ENCODE measurements at places on chromosomes 1 and 21.

DNA sequence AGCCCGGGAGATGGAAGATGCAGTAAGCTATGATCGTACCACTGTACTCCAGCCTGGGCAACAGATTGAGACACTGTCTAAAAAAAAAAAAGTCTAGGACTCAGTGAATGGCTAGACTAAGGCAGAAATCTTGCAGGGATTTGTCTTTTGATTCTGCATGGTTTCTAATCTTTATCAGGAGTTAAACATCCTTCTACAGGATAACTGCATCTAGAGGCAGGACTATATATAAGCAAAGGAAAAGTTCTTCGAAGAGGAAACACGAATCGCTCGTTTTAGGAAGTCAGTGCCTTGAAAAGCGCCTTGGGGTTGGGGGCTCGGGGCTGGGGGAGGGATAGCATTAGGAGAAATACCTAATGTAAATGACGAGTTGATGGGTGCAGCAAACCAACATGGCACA lies 602 bp upstream of the UFC1 start:
- no peak for DNase-seq

DNA sequence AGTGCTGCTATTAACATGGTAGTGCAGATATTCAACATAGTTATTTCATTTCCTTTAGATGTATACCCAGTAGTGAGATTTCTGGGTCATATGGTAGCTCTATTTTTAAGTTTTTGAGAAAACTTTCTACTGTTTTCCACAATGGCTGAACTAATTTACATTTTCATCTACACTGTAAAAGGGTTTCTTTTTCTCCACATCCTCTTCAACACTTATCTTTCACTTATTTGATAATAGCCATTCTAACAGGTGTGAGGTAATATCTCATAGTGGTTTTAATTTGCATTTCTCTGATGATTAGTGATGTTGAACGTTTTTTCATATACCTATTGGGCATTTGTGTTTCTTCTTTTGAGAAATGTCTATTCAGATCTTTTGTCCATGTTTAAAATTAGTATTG lies 149.8 kb downstream of the PDE4B start:
- no peak for DNase-seq

- DNase-seq, result no peak
Measured at GRCh38 chr1:63891060-63891690, 117.4 kb downstream of the ROR1 start.

GRCh38 chr1:10856176-10856683 lies 59.8 kb upstream of the CASZ1 start:
- DNase-seq, result no peak

- no peak for DNase-seq
Measured at GRCh38 chr1:15328351-15329103, 81.2 kb upstream of the EFHD2 start.

- DNase-seq, result no peak
Measured at GRCh38 chr1:153261281-153262069, 2.0 kb downstream of the LORICRIN start.

- no peak for DNase-seq
Measured at GRCh38 chr1:103108376-103109150, at the start of gene COL11A1. COL11A1 (minus strand) TSS chr1:103108522; CDS start chr1:103108178, 344 bp downstream.

- no peak for DNase-seq
Measured at GRCh38 chr1:53395671-53396215, 63.5 kb upstream of the DMRTB1 start.

DNA sequence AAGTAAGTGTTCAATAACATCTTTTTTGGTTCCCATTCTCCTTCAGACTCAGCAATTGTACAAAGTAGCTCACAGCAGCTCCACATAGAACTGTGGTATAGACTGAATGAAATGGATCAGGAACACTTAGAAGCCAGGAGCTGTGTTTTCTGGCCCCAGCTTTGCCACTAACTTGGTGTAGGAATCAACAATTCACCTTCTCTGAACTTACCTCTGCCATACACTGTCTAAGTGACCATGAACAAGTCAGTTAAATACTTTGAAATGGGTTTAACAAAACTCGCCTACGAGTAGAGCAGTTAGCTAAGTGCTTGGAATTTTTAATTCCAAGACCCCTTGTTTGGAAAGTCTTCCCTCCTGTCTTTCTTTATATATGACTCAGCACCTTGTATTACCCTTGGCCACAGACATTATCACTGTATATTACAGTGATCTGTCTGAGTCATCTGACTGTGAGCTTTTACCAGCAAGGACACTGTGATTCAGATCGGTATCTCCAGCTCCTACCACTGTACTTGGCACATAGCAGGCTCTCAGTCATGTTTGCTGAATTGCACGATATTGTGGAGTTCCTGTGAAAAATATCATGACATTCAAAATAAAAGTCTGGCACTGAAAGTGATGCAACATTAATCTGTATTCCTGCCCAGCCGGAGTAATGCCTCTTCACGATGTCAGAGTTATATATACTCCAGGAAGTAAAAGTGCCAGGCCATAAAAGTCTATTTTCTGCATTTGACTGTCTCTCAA lies 101.7 kb upstream of the BEND5 start:
- DNase-seq, result no peak

DNA sequence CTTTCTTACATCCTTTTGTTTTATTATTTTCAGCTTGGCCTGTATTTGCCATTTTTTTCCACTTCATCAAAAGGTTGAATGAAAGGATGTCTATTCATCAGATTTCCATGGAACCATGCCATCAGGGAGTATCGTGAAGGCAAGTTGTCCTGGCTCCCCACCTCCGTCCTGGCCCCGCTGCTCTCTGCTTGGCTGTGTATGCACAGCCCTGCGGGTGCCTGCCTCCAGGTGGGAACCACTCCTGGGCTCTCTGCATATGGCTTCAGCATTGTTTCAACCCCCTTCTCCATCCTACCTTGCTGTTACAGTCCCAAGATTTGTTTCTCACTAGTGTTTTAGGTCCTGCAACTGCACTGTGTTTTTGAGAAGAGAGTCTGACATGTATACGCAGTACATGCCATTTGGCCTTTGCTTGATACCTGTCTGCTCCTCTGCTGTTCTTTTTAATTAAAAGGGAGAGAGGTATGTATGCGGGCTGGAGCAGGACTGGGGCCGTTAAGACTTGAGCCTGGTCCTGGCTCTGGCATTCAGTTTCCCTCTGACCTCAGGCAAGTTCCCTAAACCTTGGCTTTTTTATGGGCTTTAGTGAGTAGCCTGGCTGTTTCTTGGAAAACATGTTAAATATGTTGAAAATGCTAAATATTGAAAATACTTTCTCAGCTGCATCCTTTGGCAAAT lies 69.9 kb upstream of the GCLM start:
- no peak for DNase-seq

DNA sequence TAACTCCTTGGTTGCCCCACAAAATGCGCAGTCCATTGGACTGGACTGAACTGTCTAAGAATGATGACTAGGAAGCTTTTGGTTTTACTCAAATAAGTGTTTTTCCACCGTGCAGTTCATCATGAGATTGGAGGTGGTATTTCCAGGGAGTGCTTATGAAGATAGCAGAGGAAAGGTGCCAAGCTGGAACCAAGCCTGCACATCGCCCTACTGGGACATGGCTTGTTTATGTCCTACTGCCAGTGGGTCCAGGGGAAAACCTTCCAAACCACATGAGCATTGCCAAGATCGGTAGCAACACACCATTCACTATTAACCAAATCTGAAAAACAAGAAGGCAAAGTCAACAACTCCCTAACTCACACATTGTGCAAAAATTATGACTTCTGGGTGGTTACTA lies 54.7 kb upstream of the DSCAM start:
- DNase-seq, result no peak

GRCh38 chr1:66342707-66343106 lies 191.2 kb upstream of the SGIP1 start:
- no peak for DNase-seq

- no peak for DNase-seq
Measured at GRCh38 chr1:18407166-18408045, 73.3 kb upstream of the KLHDC7A start.

DNA sequence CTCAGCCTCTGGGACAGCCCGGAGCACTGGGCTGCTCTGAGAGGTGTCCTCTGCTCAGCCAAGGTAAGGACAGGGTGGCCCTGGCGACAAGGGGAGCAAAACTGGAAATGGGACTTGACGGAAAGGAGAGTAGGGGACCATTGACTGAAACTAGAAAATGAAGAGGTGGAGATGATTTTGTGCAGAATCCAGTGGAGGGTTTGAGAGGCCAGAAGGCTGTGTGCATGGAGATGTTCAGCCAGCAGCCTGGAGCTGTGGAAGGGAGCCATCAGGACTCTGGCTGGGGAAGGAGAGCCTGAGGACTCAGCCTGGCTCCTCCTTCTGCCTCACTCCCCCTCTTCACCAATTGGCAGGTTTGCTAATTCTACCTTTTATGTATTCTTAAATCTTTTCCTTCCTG lies 114.2 kb downstream of the EDEM3 start:
- DNase-seq, result no peak

DNA sequence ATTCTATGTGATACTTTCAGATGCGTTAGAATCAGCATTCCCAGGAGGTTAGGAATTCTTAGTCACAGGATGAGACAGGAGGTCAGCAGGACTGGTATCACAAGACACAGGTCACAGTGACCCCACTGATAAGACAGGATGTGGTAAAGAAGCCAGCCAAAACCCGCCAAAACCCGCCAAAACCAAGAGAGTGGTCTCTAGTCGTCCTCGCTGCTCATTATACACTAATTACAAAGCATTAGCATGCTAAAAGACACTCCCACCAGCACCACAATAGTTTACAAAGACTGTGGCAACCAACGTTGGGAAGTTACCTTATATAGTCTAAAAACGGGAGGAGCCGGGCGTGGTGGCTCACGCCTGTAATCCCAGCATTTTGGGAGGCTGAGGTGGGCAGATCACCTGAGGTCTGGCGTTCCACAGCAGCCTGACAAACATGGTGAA lies 13.9 kb upstream of the ACTA1 start:
- DNase-seq, result no peak

DNA sequence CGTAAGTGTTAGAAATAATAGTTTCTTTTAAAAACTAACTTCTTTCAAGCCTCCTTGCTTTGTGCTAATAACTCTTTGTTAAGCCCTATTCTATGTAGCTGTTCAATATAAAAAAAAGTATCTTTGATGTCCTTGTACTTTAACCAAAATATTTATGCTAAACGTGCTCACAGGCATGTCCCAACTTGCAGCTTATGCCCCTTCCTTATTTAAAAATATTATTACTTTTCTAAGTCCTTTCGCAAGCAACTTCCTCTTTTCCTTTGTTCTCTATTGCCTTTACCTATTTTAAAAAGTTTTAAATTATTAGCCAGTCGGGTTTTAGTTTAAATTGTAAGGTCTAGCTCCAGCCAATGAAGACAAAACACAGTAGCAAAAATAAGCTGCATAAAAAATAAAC lies 43.4 kb upstream of the NBPF3 start:
- no peak for DNase-seq

DNA sequence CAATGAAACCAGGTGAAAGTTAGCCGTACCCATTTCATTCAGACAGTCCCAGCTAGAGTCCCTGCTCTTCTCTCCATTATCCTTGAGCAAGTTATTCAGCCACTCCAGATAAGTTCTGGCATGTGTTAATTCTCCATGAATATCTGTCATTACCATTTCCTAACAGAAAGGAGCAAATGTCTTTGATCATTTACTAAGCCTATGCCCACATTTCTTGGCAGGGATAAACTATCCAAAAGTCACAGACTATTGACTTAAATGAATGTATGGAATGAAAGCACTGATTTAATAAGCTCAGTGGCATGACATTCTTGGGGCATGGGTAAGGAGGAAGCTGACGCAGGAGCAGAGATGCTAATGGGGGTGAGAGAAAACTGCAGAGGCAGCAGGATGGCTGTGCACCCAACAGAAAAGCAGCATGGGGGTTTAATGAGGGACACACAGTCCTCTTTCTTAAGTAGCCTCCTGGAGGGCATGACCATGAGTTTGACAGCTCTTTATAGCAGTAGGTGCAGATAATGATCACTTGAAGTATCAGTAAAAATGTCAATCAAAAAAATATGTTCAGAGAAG lies 17.6 kb upstream of the DHCR24 start:
- no peak for DNase-seq

DNA sequence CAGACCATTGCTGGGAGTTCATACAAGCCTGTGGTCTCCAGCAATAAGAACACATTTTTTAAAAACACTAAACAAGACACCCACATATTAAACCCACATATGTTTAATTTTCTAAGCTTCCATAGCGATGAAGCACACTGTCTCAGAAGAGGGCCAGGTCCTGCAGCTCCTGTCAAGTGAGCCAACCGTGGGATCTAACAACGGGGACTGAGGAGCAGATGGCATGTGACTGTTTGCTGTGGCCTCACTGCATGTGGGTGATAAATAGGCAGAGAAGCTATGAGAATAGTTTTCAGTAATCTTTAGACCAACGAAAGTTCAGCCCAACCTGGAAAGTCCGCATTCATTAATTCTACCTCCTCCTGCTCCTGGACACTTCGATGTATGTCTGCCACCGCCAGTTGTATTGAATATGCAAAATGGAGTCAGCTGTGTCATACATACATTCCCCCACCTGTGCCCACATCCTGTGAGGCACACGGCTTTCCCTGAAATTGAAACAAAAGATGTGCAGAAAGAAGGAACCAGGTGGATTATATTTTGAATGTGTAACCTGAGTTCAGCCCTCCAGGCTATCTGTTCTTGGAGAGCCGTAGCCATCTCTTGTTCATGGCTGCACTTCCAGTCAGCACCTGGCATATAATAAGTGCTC lies 88.2 kb downstream of the MIS18A start:
- DNase-seq, result peak; percentile 6

DNA sequence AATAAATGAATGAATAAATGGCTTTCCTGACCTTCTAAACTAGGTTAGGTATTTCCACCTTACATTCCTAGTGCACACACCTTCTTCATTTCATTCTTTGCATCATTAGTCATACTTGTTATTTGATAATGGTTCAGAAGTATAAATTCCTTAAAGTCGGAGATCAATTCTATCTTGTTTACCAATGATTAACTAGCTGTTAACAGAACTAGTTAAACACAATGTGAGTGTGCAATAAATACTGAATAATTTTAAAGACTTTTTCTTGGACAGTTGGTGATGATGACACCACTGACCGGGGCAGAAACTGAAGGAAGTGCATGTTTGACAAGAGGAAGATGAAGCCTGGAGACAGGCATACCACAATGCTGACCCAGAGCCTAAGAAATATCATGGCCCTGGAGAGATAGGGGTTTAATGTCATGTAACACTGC lies 207.1 kb upstream of the DEPDC1 start:
- DNase-seq, result no peak

- DNase-seq, result no peak
Measured at GRCh38 chr1:80657044-80657643, 1143.6 kb upstream of the ADGRL2 start.

Measured in NCI-H2081 treated with DMSO at 0.1 percent for 48 hours (cell line).